ENCODE measurements at places on chromosomes 3 and 15.

DNA sequence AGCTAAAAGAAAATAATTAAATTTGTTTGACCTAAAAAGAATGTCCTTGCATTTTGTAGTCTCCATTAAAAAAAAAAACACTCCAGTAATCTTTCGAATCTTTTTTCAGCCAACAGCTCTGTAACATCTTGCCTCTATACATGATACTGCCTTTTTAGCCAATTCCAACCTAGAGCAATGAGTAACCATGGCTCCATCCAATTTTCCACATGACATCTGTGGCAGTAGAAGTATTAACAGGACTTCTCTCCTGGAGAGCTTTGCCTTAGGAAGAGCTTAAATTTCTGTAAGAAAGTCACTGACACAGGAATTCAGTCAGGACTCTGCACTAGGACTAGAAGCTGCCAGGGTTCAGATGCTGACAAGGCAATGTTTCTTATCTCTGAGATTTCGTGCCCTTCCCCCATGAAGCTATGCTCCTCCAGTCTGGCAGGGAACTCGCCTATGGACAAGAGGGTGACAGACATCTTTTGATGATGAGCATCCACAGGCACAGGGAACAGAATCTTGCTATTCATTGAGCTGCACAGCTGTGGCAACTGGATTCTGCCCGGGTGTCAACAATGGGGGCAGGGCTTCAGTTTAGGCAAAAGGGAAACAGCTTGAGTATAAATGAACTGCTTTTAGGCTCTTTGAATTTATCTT is 81.8 kb downstream of the ALCAM start:
- DNase-seq: no peak

- no peak for DNase-seq
These were observed 13.3 kb upstream of the PPP1R2 start for GRCh38 chr3:195556390-195556789.

- no peak for DNase-seq
These were observed 43.6 kb downstream of the EDEM1 start for GRCh38 chr3:5231074-5231473.

DNA sequence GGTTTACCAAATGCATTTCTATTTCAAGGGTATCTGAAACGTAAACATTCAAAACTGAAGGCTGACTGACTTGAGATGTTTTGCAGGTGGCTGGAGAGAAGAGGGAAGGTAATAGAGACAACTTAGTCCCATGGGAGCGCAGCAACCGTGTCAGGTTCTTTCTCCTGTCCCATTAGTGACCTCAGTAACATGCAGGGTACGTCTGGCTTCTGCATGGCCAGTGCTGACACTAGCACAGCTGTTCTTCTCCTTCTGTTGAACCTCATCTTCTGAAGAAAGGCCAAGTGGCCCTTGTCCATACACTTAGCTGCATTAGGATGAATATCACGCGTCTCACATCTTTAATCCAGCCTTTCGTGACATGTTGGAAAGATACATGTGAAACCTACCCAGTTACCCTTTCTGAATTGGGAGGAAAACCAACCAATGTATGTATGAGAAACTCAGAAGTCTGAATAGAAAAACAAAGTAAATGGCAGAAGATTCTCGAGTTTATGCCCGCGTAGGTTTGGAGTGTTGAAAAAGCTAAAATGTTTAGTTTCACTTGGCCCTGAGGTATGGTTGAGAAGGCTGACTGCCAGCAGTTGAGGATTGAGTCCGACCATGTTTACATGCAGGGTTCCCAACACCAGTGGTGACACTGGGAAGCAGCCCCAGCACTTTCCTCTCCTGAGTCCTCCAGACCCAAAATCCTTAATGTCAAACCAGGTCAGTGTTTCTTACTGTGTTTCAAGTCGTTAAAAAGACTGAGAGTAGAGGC is 10.3 kb downstream of the NCBP2 start:
- no peak for DNase-seq

GRCh38 chr15:49673861-49674260 is 53.0 kb downstream of the DTWD1 start:
- DNase-seq: no peak

GRCh38 chr3:152177757-152178156 is 91.0 kb upstream of the MBNL1 start:
- DNase-seq: no peak

DNA sequence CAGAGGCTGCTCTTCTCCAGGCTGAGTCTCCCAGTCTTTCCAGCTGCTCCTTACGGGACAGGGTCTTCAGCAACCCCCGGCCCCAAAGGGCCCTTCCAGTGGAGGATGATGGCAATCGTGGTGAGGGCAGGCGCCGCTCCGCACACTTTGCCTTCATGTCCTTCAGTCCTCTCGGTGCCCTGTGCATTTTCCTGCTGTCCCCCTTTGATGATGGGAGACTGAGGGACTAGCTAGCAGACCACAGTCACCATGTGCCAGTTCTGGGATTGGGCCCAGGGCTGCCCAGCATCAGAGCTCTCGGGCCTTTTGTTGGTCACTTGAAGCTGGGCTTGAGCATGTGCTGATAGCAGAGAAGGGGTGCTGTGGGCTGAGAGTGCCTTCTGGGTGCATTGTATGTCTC is 8.8 kb upstream of the TXNRD3 start:
- no peak for DNase-seq

DNA sequence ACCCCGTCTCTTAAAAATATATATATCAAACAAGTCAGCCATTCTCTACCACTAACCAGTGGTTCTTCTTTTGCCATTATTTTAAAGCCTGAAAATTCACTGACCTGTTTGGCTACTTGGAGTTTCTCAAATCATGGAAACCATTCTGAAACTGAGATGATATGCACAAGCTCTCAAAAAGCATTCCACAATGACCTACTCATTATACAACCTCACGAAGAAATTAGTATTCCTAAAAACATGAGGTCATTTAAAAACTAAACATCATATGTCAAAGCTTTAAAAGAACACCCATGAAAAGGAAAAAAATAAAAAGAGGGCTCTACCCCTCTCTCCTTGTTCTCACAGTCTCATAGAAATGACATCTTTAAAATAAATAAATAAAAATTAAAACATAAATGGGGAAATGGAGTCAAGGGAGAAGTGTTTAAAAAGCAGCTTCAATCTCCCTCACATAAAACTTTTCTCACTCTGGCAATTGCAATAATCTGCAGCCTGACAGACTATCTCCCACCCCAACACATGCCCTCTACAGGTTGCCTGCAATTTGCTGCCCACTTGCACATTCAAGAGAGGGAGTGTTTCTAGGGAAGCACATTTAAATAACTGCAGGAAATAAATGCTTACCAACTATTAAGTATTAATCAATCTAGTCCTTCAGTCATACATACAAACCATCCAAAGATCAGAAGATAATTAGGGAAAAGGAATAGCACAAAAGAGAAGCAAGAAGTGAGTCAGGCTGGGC is 73.3 kb downstream of the TRANK1 start:
- no peak for DNase-seq

GRCh38 chr3:169812332-169813235 is at the start of the genes LRRC34 and LRRIQ4:
Gene LRRC34 (minus strand): TSS chr3:169812904. CDS start chr3:169812548, 356 bp downstream.
Gene LRRIQ4 (plus strand): TSS chr3:169812870. CDS start chr3:169821922, 9,052 bp downstream.
- no peak for DNase-seq

GRCh38 chr15:38680775-38681174 is 116.2 kb upstream of the RASGRP1 start:
- no peak for DNase-seq

DNA sequence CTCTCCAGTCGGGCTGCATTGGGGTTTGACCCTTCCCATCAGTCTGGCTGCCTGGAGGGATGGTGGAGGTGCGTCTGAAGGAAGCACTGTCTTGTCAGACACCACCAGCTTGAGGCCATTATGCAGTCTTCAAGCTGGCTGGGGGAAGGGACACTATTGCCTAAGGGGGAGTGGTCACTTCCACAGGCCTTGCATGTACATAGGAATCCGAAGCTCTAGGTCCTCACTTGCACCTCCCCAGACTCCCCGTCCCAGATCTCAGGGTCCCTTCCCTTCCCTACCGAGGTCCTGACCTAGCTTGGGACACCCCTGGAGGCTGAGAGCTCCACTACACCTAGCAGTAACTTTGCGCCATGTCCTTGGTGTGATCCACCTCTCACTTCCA is 48.6 kb upstream of the KLF13 start:
- peak; percentile 42 for DNase-seq

DNA sequence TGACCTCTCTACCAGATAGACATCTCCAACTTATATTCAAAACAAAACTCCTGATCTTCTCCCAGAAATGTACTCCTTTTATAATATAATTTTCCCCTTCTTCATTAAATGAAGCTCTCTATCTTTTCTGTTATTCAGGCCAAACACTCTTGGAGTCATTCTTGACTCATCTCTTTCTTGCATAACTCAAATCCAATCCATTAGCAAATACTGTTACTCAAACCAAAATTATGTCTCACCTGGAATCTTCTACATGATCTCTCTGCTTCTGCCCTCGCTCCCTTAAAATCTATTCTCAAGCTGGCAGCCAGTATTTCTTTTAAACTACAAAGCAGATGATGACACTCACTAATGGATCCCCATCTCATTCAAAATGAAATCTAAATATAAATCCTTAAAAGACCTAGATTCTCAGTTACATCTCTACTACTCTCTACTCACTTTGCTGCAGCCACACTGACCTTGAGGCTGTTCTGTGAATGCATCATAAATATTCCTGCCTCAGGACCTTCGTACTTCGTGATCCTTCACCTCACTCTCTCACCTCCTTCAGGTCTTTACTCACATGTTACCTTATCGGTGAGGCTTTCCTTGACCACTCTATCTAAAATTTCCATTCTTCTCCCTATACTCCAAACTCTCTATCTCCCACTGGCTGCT is 160.9 kb downstream of the TBC1D5 start:
- DNase-seq: no peak

- no peak for DNase-seq
These were observed 9.9 kb downstream of the ALDH1A3 start for GRCh38 chr15:100889385-100890050.

- no peak for DNase-seq
These were observed 139.9 kb upstream of the LIPC start for GRCh38 chr15:58291848-58292247.

DNA sequence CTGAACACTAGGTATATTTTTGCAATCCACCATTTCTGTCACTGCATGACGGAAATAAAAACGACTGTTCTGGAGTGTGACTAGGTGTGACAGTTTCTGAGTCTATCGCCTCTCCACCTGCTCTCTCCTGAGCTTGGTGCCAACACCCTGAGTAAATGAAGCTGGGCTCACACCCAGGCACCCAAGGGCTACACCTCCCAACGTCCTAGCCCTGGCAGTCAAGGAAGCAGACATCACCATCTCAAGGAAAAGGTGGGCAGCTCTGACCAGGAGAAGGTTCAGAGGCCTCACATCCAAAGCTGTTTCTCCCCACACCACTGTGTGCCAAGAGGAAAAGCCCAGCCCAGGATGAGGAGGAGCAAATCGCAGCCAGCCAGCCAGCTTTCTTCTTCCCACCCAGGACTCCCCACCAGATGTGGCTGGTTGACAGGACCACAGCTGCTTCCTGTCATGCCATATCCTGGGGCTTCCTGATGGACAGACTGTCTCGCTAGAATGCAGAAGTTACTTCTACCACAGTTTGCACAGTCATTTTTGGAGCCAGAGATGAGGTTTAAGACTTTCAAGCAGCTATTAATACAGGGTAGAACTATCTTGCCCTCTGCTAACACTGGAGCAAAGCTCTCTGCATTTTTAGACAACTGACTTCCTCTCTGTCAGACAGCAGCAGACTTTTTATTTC is 3.3 kb downstream of the SCAMP2 start:
- DNase-seq: peak; percentile 77

DNA sequence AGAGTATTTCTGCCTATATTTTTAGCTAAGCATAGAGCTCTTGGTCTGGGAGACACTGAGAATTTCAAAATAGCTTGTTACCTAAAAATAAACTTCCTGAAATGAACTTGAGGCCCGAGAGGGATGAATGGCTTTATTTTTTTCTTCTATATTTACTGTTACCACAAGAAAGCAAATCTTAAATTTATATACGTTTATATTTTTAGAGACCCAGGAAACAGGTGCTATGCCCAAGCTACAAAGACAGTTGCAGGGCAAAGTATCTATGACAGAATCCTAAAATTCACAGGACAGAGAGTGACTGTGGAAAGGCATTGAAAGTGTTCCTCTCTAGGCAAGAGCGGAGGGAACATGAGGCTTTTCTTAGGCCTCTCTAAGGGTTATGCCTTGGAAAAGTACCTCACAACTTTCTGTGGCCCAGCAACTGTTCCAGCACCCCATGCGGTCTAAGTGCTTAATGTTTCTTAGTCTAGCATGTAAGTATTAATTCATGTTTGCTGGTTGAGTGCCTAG is 36.5 kb downstream of the TGFBR2 start:
- DNase-seq: no peak

DNA sequence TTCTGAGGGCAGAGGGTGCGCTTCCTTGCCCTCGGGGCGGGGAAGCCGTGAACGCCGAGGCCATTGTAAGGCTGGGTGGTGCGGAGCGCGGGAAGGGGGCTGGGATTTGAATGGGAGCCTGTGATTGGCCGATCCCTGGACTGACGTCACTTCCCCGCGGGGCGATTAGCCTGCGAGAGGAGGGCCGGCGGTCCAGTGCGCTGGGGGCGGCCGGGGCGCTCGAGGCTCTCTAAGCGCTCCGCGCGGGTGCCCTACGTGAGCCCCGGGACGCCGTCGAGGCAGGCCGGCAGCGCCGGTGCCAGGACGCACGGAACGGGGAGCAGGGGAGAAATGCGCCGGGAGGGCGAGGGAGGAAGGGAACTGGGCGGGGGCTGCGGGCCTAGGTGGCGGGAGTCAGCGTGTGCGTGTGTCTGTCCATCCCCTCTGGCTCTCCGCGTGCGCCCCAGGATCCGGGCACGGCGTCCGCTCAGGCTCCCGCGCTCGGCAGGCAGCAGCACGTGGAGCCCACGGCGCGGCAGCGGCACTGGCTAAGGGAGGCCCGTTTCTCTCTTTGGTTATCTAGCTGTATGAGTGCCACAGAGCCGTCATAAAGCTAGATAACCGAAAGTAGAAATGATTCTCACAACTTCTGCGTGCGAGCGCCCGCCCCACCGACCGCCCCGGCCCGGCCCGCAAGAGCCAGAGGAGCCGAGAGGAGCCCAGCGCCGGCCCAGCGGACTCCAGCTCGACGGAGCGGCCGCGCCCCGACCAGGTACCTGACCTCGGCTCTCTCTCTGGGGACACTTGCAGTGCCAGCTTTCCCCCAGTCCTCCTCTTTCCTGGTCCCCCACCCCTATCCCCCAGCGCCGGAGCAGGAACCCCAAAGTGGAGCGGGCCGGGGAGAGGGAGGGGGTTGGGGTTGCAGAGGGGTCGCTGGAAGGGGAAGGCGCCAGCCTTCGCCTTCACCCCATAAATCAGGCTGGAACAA is 33.1 kb upstream of the POLG start:
- DNase-seq: no peak

DNA sequence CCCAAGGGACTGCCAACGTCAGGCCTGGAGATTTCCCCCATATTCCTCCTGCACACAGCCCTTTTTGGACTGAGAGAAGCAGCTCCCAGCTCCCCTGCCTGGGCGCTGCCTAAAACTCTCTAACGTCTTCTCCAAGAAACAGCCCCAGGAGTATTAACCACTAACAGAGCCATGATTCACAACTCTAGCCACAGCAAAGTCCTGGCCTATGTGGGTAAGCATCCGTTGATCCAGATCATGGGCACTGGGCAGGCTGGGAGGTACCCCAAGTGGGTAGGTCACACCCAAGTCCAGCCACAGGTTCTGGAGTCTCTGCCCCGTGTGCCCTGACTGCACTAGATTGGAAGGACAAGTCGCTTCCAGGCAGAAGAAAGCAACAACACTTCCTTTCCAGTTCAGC is 31.9 kb downstream of the NBEAL2 start:
- DNase-seq: no peak

Data from ascending aorta (tissue), 2 donors.